ENCODE measurements at places on chromosomes 6 and 20.
A peak's percentile ranks its signal among the peaks of the same experiment; 100 is the strongest.

DNA sequence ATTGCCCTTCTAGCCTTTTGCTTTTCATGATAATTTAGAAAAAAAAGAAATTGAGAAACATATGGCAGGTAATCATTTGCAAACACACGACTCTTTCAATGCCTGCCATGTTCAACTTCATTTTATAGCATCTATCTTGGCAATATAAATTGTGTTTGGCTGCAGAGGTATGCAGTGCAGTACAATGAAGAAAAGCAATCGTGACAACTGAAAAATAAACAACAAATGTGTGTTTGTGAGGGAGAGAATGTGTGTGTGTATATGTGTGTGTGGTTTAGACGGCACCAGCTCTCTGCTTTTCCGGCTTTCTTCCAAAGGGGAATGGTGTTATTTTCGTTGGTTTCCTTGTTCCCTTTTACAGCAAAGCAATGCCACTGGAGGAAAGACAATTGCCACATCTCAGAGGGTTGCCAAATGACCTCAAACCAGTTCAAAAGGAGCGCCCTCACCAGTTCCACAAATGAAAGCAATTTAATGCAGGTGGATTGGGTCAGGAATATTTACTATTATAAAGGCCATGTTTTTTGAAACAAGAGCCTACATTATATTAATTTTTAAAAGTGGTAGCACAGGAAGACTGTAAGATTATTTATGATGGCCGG lies 587.2 kb downstream of the PRKN start:
- DNase-seq, result no peak

- DNase-seq, result no peak
These were observed 52.3 kb downstream of the UQCC1 start for GRCh38 chr20:35359335-35359950.

DNA sequence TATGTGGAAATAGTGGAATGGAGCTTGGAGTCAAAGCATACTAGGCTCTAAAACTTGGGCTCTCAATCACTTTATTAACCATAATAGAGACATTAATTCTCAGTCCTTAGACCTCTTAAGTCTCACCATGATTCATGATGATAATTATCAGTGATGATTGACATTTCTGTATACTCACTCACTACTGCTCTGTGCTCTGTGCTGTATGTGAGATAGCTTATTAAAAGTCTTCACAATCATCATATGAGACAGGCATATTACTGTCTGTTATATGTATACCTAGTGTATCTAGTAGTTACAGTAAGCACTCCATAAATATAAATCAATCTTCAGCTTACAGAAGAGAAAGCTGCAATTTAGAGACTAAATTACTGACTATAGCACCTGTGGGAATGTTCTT lies 236.0 kb upstream of the JAG1 start:
- DNase-seq, result no peak

- DNase-seq, result no peak
These were observed 51.1 kb upstream of the SLC22A16 start for GRCh38 chr6:110527516-110527915.

GRCh38 chr20:57821935-57822334 lies 112.1 kb upstream of the PMEPA1 start:
- no peak for DNase-seq

GRCh38 chr20:43537921-43538877 lies 20.6 kb upstream of the SGK2 start:
- peak; percentile 39 for DNase-seq

- no peak for DNase-seq
These were observed 51.2 kb upstream of the UBR2 start for GRCh38 chr6:42512579-42512978.

- no peak for DNase-seq
These were observed 2.4 kb downstream of the PHF3 start for GRCh38 chr6:63637865-63638445.

- no peak for DNase-seq
These were observed 105.4 kb upstream of the MCHR2 start for GRCh38 chr6:100099189-100100074.

- DNase-seq, result no peak
These were observed 1.0 kb downstream of the FILIP1 start for GRCh38 chr6:75492386-75493153.

DNA sequence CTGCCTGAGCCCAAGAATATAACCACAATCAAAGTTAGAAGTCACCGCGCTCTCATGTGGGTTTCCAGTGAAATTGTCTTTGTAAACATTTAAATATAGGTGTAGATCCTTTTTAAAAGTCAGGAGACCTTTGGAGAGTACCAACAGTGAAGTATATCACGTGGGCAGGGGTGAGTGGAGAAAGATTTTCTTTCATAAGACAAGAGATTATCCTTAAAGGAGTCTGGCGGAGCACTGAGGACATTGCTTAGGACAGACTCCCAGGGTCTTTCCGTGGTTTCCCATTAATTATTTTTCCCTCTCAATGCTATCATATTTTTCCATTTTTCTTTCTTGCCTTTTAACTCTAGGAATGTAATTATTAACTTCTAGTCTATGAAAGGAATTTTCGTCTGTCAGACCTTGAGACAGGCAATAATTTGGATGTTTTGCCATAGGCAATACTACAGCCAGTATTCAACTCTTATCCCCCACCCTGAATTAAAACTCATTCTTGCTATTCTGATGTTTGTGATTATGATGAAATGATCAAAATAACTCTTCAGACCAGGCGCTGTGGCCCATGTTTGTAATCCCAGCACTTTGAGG lies 31.4 kb downstream of the DCBLD1 start:
- no peak for DNase-seq

DNA sequence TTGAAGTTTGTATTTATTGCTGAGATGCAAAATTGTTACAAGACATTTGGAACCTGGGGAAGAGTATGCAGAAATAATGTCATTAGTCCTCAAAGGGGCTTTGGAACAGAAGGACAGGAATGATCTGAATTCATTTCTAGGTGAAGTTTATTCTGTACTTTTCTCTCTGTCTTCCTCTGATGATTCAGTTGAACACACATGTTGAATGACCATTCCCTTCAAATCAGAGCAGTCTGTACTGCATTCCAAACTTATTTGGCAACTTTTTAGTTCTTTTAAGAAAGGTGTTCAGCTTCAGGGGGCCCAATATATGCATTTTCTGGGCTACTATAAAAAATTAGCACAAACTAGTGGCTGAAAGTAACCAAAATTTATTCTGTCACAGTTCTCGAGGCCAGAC lies 213.9 kb upstream of the LAMP5 start:
- no peak for DNase-seq

DNA sequence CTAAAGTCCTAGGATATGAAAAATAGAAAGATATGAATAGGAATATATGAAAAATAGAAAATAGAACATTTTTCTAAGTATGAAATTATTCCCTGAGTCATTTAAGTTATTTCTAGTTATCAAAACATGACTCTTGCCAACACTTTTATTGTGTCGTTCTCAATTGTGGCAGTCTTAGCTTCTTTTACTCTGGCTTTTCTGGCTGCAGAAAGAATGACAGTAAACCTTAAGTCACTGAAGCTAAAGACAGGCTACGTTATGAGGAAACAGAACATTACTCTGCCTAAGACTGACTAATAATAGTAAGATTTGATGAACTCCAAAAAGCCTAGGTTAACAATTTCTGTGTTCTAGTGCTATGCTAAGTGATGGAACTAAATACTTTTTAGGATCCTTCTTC lies 74.6 kb downstream of the AIG1 start:
- DNase-seq, result no peak

GRCh38 chr6:34922177-34922663 lies 33.2 kb downstream of the ANKS1A start:
- no peak for DNase-seq

DNA sequence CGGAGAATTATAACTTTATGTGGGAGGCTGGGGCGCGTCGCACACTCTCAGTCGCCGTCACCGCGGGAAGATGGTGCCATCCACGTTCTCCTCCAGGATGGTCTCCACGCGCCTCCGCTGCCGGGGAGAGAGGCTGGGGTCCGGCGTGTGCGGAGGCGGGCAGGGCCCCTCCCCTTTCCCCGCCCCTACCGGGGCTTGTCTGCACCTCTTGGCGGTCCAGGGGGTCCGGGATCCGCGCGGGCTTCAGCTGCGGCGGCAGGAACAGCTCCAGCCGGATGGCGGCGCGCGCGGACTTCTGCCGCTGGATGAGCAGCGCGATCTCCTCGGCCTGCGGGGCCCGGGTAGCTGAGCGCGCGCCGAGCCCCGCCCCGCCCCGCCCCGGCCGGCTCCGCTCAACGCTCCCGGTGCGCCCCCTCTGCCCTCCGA lies 807 bp downstream of the LKAAEAR1 start:
- peak; percentile 64 for DNase-seq

GRCh38 chr20:35698298-35699126 lies 640 bp downstream of the NFS1 start:
- DNase-seq, result no peak

DNA sequence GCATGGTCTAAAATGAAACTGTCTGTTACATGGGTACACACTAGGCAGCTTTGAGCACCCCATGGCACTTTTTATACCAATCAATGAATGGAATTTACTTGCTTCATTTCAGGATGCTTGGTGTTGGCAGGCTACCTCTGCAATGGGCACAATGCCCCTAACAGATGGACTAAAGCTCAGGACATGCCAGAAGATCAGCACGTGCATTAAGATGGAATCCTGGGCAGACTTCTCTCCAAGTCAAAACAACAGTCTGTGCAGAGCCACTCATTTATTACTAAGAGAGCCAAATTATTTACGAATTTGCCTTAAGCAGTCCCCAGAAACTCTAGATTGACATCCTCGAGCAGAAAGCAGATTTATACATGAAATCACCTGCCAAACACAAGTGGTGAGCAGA lies 55.8 kb upstream of the SCML4 start:
- no peak for DNase-seq
